ENCODE measurements at places on chromosomes 16 and 17. TPM values are rescaled to one million over a fixed set of nuclear protein-coding genes. Genes with fewer than 3 reads are reported as not detected.
A peak's percentile ranks its signal among the peaks of the same experiment; 100 is the strongest.

Gene FA2H
- not detected for polyA plus RNA-seq

Gene ASIC2
- polyA plus RNA-seq, result 0.19 TPM

Gene TTYH2
- polyA plus RNA-seq, result 4.3 TPM

Gene PRSS22
- 0.17 TPM for polyA plus RNA-seq

Gene CTRB1
- not detected for polyA plus RNA-seq

Gene OVCA2
- 45.0 TPM for polyA plus RNA-seq

Gene TPSG1
- polyA plus RNA-seq, result not detected

Gene LRRC37A
- 0.97 TPM for polyA plus RNA-seq

- DNase-seq, result no peak
Measured at GRCh38 chr16:88936008-88936555, 40.9 kb downstream of the CBFA2T3 start.

DNA sequence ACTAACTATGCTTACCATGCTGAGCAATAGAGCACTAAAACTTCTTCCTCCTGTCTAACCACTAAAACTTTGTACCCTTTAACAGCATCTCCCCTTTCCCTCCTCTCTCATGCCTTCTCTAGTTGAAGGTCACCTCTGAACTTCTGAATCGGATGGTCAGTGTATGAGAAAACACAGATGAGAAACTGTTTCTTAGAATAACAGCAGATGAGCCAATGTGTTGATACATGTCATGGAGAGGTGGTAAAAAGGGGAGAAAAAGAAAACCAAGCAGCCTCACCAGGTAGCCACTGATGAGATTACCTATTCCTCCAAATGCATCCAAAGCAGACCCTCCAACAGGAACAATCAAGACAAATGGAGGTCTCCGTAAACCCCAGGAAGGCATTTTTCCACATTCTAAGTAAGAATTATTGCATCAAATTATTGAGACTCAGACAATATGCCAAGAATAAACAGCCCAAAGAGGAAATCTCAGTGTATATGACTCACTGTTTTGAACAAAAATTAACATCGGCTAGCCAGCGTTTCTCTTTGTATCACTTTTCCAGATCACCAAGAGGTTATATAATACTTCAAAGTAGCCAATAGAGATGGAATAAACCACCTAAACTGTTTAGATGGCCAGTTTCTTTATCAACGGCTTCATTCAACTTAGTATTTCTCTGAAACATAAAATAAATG, 793.3 kb upstream of the SOX9 start:
- DNase-seq, result peak; percentile 27

GRCh38 chr17:80374732-80375585, 40.0 kb upstream of the ENDOV start:
- no peak for DNase-seq

DNA sequence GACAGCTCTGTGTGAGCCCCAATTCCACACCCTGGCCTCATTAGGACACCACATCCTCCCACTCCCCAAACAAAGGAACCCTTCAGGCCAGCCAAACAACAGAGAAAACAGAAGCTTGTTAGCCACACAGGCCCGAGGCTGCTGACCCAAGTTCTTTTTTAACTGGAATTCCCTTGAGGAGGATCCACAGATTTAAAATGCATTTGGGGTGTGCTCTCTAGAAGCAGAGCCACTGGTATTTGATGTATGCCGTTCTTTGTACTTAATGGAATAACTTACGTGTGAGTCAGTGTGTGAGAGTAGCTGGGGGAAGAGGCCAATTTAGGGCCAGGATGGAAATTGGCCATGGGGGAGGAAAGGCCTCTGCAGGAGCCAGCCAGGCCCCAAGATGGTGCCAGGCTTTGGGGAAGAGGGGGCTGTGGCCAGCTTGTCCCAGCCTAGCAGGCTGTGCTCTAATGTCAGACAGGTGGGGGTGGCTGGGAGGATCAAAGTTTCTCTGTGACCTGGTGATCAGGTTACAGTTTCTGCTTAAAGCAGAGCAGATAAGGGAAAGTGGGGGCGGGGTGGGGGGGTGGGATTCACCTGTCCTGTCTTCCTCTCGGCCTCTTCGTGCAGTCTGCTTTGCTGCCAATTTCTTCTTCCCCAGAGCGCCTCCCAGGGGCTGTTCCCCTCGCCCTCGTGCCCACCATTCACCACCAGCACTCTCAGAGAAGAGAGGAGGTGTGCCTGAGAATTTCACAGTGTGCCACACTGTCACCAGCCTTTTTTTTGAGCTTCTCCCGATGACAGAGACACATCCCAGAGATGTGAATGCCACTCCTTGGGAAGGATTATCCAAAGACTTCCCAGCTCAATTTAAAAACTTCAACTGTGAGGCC, 50.8 kb downstream of the TOM1L2 start:
- peak; percentile 81 for DNase-seq

GRCh38 chr16:67396159-67397035, 3.1 kb upstream of the TPPP3 start:
- no peak for DNase-seq

DNA sequence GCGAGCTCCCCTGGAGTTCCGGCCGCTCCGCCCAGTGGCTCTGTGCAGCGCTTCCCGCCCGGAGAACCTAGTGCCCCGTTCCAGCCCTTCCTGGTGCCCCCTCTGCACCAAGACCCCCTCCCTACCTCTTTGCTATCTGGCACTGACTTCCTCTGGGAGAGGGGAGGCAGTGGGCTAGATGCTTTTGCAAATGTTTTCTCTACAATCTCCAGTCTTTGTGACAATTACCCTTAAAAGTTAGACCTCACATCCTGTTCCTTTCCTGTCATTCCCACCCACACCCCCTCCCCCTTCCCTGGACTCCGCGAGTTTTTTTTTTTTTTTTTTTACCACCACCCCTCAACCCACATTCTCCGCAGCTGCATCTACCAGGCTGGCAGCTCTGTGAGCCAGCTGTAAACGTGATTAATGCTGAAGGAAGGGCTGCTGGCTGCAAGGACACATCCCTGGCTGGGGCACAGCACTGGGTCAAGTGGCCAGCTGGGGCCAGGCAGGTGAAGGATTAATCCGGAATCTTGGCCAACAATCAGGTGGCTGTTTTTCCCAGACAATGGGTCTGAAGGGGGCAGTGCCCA, 101.5 kb downstream of the MGAT5B start:
- DNase-seq, result no peak

DNA sequence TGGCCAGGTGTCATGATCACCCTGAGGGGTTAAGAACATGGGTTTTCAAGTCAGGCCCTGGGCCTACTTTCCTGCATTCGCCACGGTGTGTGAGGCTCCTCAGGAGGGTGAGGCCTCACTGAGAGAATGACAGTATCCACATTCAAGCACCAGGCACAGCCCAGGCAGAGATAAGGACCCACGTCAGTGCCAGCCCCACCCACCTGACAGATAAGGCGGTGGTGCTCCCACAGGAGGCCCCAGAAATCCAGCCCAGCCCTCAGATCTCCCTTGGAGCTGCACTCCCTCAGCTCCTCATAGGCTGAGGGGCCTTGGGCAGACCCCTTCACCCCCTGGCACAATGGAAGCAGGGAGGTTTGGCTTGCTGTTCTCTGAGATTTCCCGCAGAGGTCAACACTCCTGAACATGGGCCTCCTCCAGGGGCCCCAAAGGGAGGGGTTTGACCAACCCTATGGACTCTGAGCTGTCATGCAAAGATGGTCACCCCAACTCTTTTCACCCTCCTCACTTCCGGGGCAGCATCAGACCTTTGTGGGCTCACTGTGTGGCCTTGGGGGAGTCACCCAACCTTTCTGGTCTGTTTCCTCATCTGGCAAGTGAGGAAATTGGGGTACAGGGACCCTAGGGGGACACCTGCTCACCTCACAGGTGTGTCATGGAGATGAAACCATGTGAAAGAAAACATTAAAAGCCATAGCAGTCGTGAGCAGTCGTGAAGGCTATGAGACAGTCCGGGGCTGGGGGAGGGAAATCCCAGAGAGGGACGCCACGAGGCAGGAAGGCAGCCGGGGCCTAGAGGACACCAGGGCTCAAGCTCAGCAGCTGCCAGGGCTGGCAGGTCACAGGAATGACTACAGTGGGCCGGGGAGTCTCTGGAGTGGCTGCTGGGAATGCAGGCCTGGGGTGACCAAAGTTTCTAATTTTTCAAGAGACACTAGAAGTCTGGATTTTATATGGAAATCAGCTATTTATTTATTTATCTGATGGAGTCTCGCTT, 15.4 kb downstream of the PLLP start:
- no peak for DNase-seq

DNA sequence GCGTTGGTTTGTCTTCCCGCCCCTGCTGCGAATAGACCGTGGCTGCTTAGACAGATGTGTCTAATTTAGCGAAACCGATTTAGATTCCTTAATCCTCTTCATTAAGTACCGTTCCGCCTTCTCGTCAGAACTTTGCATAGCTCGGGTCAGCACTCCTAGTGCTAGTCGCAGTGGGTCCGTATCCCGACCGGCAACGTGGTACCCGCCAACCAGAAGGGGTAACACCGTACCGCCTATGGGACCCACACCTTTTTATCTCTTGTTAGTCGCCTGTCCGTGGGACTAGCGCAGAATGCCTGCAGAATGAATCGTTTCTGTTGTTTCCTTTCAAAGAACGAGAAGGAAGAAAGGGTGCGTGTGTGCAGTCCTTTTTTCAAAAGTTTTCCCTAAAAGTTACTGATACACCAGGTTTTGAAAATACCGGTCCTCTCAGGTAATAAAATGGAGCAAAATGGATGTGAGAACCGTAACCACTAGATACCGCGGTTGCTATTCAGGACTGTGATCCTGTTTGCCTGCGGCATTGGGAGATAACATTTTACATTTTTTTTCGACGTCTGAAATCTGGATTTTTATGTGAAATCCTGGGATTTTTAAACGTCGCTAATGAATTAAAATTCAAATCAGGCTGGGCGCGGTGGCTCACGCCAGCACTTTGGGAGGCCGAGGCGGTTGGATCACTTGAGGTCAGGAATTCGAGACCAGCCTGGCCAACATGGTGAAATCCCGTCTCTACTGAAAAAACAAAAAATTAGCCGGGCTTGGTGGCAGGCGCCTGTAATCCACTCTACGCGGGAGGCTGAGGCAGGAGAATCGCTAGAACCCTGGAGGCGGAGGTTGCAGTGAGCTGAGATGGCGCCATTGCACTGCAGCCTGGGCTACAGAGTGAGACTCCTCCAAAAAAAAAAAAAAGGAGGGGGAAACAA, 998 bp upstream of the SRSF1 start:
- DNase-seq, result no peak

- DNase-seq, result no peak
Measured at GRCh38 chr16:70257391-70257790, 5.7 kb upstream of the EXOSC6 start.

DNA sequence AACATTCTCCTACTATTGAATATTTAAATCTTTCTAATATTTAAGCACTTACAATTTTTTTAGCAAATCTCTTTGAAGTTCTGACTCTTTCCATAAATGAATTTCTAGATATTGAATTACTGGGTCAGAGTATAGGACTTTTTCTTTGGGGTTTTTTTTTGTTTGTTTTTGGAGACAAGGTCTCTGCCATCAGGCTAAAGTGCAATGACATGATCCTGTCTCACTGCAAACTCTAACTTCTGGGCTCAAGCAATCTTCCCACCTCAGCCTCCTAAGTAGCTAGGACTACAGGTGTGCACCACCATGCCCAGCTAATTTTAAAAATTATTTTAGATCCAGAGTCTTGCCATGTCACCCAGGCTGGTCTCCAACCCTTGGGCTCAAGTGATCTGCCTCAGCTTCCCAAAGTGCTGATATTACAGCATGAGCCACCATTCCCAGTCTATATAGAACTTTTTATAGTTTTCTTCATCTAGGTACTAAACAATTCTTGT, 24.9 kb downstream of the PIGL start:
- no peak for DNase-seq

DNA sequence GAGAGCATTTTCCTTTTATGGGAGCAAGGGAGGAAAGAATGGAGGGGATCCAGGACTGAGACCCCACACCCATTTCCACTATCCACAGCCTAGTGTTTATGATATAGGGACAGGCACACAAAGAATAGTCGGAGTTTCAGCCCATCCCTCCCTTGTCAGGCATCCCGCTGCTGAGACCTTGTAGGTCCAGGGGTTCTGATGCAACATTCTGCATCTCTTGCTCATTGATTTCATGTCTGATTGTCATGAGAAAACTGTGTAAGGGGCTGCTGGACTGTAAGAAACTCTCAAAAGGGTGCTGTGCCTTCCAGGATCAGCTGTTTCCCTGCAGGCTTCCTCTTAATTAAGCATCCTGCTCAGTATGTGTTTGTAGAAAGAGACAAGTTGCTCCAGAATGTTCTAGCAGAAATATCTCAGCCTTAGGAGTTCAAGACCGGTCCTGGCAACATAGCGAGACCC, 5.3 kb upstream of the POLR3E start:
- peak; percentile 39 for DNase-seq

DNA sequence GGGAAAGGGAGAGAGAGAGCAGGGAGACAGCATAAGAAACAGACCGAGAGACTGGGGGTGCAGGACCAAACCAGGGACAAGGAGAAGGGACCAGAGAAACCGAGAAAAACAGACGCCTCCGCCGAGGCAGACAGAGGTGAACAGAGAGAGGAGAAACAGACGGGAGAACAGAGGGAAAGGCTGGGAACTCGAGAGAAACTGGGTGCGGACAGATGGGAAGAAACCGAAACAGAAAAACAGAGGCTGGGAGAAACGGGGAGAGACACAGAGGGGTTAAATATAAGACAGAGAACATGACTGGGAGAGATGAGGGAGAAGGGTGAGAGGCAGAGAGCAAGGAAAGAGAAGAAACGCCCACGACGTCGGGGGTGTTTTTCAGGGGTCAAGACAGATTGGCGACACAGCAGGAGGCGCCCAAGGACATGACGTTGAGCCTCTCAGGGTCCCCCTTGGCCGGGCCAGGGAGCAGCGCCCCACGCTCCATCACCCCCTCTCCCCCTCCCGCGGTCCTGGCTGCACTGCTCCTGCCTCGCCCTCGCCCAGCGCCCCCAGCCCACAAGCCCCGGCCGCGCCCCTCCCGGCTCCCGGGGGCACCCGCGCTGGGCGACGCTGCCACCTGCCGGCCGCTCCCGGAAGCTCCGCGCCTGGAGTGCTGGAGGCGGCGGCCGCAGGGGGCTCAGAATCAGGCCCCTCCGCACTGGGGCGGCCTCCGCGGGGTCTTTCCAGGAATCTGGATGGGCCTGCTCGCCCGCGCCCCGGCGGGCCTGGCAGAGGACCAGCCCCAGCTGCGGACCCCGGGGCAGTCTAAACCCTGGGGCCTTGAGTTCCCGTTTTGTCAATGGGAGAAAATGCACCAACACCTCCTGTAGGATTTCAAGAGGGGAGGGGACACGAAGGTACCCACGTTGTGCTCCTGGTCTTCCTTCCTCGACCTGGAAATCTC, 1.3 kb upstream of the TMEM92 start:
- DNase-seq, result no peak

DNA sequence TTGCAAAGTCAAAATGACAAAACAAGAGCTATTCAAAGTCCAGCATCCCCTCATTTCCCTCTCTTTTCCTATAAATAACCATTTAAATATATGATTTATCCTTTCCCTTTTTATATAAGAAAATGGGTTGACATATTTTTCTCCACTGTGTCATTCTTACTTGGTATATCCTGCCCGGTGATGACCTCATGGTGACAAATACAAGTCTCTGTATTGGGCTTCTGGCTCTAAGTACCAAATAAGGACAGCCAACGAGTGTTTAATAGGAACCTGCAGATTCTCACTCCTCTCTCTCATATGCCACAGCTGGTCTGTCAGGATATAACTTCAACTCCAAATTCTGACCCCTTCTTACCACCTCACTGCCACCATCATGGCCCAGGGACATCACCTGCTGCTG, 25.5 kb upstream of the CBLN1 start:
- no peak for DNase-seq

GRCh38 chr16:72172105-72173034, at the start of gene PMFBP1:
Gene PMFBP1, minus strand, starts transcription at chr16:72172155. Its CDS starts 947 bp downstream, at chr16:72171208.
- peak; percentile 6 for DNase-seq
